RPMI7951 (cell line): ENCODE measurements at places on chromosomes 1 and 21. TPM values are rescaled to one million over a fixed set of nuclear protein-coding genes. Genes with fewer than 3 reads are reported as not detected.

Gene STYXL2
- total RNA-seq, result 0.10 and 0.36 TPM in 2 replicates

Gene BTBD19
- total RNA-seq, result 4.2 and 5.0 TPM in 2 replicates

Gene ETV3
- total RNA-seq, result 7.2 and 7.9 TPM in 2 replicates

Gene COL16A1
- total RNA-seq, result 6.9 and 7.1 TPM in 2 replicates

Gene RNU1-2
- total RNA-seq, result under 0.01 TPM in 1 of 2 replicates, not detected in the other

Gene DMBX1
- total RNA-seq, result not detected in 2 replicates

Gene ZNF672
- total RNA-seq, result 13.4 and 13.8 TPM in 2 replicates

Gene SPRR2G
- not detected in 2 replicates for total RNA-seq

Gene SPRR1B
- not detected in 2 replicates for total RNA-seq

Gene FBLIM1
- 57.3 and 75.5 TPM in 2 replicates for total RNA-seq

Gene BEST4
- not detected in 2 replicates for total RNA-seq

Gene SERBP1
- total RNA-seq, result 246 and 260 TPM in 2 replicates

Gene PLXNA2
- 7.0 and 9.4 TPM in 2 replicates for total RNA-seq

Gene PPFIA4
- 2.4 and 4.5 TPM in 2 replicates for total RNA-seq

Gene GBP5
- total RNA-seq, result not detected in 2 replicates

Gene COL11A1
- 10.4 and 19.0 TPM in 2 replicates for total RNA-seq

Gene TMEM240
- total RNA-seq, result not detected in 2 replicates
